ENCODE measurements at places on chromosomes 2 and 18.

GRCh38 chr2:114006460-114006859, 116.6 kb downstream of the ACTR3 start:
- no peak for DNase-seq

- no peak for DNase-seq
Measured at GRCh38 chr2:177165061-177165583, 47.5 kb upstream of the HNRNPA3 start.

DNA sequence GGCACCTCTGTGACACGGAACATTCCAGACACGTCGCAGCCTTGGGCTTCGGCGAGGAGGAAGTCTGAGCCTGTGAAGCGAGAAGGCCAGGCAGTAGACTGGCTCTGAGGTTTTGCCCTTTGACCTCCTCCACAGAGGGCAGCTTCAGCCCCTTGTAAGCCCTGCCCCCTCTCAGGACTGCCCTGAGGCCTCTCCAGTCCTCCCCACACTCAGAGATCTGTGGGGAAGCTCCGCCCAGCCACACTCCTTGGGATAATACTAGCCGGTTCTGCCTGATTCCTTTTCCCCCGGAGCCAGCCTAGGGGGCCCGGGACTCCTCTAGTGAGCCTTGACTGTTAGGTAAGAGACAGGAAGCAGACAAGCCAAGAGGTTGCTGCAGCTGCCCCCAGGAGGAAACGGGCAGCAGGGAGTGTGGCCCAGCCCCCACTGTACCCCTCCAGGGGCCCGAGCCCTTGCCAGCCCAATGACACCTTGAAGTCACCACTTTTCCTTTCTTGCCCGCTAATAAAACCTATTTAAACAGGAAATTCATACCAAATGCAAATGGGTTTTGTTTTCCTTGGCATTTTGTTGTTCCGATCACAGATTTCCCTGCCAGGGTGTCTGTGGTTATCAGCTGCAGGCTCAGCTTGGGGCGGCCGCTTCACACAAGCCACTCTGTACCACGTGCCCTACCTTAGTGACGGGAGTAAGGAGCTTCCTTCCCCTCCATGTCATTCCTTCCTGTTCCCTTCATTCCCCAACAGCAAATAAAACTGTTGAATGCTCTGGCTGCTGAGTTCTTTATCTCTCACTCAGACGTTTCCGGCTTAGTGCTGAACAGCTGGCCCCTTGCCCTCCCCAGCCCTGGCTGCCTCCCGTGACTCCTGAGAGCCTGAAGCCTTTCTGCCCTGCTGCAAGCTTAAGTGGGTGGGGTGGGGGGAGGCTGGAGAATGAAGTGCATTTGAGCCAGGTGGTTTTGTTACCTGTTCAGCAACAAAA, 124.7 kb downstream of the CABLES1 start:
- DNase-seq, result peak; percentile 81

- DNase-seq, result peak; percentile 59
Measured at GRCh38 chr2:137947728-137948336, 16.4 kb upstream of the HNMT start.

- DNase-seq, result no peak
Measured at GRCh38 chr18:71398531-71398930, 1109.7 kb downstream of the SOCS6 start.

Measured in endothelial cell (in vitro differentiated cells).